ENCODE measurements at places on chromosomes 4 and X.

DNA sequence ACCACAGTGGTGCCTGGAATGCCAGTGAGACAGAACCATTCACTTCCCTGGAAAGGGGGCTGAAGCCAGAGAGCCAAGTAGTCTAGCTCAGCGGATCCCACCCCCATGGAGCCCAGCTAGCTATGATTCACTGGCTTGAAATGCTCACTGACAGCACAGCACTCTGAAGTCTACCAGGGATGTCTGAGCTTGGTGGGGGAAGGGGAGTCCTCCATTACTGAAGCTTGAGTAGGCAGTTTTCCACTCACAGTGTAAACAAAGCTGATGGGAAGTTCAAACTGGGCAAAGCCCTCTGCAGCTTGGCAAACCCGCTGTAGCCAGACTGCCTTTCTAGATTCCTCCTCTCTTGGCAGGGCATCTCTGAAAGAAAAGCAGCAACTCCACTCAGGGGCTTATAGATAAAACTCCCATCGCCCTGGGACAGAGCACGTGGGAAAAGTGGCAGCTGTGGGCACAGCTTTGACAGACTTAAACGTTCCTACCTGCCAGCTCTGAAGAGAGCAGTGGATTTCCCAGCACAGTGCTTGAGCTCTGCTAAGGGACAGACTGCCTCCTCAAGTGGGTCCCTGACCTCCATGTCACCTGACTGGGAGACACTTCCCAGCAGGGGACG lies 32.0 kb downstream of the NAP1L2 start:
- DNase-seq, result no peak

DNA sequence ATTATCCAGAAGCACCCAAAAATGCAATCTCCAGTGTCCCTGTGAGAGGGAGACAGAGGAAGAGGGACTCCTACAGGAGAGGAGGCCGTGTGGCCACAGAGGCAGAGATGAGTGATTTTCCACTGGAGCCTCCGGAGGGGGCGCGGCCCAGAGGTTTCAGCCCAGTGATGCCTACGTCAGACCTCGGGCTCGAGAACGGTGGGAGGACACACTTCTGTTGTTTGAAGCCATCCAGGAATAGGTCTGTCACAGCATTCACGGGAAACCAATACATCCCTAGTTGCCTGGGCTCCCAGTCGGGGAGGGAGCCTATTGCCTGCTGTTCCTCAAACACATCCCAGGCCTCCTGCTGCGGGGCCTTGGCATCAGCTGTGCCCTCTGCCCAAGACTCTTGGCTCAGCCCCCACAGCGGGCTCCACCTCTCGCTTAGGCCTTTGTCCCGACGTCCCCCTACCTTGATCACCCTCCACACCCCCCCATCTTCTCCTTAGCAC lies 39.2 kb upstream of the HMX1 start:
- DNase-seq, result no peak

DNA sequence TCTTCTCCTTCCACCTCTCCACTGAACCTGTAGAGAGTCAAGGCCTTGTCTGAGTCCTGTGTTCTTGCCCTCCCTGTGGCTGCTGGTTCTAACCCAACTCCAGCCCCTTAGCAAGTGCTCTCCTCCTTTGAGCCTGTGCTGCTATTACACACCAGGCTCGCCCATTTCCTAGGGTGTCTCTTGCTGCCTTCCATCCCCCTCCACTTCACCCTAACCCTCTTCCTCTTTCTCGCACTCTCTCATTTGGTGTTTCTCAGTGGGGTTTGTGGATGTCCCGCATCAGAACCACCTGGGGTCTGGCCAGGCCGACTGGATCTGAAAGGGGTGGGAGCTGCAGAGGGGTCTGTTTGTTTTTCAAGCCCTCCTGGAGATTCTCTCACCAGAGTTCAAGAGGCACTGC lies 156.7 kb downstream of the SPRY1 start:
- DNase-seq, result no peak

DNA sequence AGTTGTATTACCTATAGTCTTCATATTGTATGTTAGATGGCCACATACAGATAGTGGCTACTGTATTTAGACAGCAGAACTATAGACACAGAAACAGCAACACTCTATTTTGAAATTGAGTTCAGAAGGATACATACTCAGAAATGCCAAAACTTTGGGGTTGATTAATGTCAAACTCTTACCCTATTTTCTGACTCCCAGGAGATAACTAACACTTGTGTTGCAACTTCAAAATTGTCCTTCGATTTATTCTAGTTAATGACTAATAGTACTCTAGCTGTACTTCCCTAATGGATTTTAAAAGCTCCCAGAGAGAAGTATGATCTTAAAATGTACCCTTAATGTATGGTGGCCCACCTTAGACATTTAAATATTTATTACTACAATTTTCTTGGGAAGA lies 229.9 kb upstream of the UGT8 start:
- no peak for DNase-seq

- no peak for DNase-seq
Observed at GRCh38 chr4:187370918-187371317, 624.7 kb upstream of the ZFP42 start.

DNA sequence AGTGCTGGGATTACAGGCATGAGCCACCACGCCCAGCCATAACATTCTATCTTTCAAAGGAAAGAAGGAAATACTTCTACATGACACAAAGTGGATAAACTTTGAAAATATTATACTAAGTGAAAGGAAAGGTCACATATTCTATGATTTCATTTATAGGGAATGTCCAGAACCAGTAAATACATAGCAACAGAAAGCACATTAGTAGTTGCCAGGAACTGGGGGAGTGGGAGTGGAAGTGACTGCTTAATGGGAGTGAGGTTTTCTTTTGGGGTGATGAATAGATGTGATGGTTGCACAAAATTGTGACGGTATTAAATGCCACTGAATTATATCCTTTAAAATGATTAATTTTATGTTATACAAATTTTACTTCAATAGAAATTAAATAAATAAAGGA lies 95.7 kb upstream of the IL15 start:
- no peak for DNase-seq
